ENCODE measurements at places on chromosomes 1 and 21.

GRCh38 chr1:20483833-20484518 lies 2.0 kb downstream of the CAMK2N1 start:
- no peak for DNase-seq

GRCh38 chr1:190436615-190437014 lies 41.0 kb downstream of the BRINP3 start:
- DNase-seq = no peak

DNA sequence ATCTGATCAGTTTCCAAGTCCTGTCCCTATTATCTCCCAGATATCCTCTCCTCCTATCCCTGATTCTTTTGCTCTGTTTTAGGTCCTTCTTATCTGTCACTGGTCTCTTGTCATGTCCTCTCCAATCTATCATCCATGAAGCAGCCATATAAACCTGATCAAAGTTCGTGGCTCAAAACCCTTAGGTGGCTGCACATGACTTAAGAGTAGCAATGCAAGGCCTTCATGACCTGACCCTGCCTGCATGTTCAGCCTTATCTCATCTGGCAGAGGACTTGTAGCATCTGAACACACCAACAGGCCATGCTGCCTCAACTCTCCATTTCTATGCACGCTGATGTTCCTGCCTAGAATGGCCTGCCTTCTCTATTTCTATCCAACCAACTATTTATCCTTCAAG lies 65.2 kb downstream of the NOS1AP start:
- no peak for DNase-seq

DNA sequence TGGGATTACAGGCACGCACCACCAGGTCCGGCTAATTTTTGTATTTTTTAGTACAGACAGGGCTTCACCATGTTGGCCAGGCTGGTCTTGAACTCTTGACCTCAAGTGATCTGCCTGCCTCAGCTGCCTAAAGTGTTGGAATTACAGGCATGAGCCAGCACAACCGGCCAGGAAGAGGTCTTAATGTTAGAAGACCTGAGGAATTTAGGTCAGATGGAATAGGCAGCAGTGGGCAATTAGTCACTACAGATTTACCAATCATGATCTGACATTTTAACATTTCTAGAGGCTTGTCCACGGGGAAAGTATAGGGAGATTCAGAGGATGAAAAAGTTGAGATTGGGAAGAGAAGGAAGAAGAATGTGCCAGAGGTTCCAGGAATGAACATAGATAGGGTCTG lies 8.9 kb upstream of the APP start:
- DNase-seq = no peak

DNA sequence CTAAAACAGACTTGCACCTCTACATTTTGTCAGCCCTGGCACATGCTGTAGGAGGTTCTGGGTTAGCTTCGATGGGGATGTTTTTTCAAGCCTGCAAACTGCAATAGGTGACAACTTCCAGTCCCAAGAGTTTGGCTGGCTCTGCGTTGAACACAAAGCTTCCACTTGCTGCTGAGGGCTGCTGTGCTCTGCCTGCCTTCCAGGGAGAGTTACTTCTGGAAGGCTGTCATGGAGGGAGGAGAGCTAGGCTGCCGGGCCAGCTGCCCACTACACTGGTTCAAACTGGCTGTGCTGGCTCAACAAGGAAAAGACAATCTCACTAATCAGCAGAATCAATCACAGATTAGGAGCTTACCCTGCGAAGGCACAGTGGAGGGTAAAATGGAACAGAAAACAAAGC lies 46.7 kb upstream of the PPP2R5A start:
- DNase-seq = no peak

DNA sequence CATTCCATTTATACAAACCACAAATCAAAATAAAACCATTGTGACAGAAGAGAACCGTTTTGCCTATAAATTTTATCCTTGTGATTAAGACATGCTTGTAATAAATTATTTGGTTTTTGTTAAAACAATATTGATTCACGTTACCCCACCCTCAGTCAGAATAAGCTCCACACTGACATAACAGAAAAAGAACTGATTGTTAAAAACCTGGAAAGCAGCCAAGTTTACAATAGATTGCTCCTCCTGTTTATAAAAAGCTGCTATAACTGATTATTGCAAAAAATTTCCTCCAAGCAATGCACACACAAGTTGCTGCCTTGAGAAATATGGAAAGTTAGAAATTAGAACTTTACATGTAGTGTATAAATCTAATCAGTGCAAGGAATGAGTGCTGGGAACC lies 263.5 kb downstream of the SETD4 start:
- no peak for DNase-seq

- DNase-seq = no peak
Measured at GRCh38 chr1:87495147-87495546, 166.5 kb downstream of the LMO4 start.

- no peak for DNase-seq
Measured at GRCh38 chr1:171185091-171185490, at the start of gene FMO2. Gene FMO2 (plus strand): TSS chr1:171185300. CDS start chr1:171185714, 414 bp downstream.

DNA sequence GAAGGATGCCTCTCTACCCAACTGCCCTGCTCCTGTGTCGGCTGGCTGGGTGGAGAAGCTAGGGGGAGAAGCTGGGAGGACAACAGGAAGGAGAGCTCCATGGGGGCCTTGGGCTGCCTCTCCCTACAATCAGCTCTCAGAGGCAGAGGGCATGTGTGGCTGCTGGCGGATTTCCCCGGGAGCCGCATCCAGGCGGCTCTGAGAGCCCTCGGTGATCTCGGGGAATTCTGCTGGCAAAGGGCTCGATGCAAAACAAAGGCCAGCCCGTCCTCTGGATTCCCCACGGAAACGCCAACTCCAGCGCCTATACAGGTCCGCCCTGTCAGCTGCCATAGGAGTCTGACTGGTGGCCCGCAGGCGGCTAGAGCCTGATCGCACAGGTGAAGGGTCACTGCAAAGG lies 26.4 kb upstream of the EVA1B start:
- DNase-seq = no peak

DNA sequence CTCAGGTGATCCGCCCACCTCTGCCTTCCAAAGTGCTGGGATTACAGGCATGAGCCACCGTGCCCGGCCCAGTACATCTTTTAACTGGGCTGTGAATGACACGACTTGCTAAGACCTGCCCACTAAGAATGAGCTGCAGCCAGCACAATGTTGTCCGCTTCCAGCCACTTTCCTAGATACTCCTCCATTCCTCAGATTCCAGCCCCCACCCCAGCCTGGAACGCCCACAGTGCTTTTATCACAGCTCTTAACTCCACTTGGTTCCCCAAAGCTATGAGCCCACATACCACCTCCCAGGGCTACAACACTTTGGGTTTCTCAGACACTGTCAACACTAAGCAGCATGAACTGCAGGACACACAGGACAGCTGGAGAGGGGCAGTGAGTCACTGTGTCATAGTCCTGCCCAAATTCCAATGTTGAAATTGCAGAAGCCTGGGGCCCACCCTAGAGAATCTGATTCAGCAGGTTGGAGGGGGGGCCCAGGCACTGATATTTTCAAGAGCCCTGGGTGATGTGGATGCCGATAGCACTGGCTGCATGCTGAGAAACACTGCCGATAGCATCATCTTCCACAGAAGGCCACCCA lies 58.0 kb downstream of the ACBD3 start:
- no peak for DNase-seq

DNA sequence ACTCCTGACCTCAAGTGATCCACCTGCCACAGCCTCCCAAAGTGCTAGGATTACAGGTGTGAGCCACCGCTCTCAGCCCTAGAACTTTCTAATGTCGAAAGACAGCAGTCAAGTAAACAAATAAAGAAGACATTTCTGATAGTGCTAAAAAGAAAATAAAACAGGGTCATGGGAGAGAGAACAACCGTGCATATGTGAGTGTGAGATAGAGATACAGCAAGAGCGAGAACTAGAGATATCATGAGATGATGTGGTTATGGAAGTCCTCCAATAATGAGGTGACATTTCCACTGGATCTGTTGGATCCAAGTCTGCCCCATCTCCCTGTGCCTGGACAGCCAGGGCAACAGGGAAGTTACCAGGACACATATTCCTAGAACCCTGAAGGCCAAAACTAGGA lies 4.6 kb upstream of the TENT5B start:
- no peak for DNase-seq

DNA sequence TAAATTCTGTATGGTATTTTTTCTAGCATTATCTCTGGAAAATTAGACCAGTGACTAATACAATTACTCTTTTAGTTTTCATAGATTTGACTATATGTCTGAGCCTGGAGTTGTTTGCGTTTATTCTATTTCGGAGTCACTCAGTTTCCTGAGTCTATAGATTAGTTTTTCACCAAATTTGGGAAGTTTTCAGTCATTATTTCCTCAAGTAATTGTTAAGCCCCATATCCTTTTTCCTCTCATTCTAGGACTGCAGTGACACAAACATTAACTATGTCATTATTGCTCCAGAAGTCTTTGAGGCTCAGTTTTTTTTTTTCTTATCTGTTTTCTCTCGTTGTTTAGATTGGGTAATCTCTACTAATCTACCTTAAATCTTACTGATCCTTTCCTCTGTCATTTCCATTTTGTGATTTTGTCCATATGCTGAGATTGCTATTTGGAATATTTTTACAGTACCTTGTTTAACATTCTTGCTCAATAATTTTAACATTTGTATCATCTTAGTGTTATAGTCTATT lies 886.2 kb downstream of the LTN1 start:
- no peak for DNase-seq

- DNase-seq = no peak
Measured at GRCh38 chr1:103266036-103266435, 157.7 kb upstream of the COL11A1 start.

- no peak for DNase-seq
Measured at GRCh38 chr1:39988618-39989343, 33.8 kb downstream of the MFSD2A start.

DNA sequence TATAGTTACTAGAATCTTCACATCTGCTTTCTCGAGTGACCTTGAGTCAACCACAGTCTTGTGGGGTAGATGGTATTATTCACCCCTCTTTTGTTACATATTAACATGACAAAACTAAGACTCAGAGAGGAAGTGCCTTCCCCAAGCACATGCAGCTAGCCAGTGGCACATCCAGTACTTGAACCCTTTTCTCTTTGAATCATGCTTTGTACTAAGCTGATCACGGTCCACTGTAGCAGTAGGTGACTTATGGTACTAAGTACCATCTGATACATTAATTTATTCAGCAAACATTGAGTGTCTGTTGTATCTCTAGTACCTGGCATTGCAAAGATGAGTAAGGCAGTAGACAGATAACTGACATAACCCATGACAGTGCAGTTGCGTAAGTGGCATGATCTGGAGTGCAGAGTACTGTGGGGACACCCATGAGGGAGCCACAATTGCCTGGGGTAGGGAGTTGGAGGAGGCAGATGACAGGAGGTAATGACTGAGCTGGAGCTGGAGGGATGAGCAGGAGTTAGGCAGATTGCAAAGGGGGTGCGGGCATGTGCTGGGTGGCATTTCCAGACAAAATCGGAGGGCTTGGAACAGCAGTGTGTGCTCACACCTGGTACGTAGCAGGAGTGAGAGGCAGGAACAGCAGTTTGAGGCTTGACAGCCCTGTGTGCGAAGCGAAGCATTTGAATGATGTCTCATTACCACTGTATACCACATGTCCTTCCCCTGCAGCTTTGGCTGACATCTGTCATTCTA lies 29.8 kb downstream of the UCK2 start:
- no peak for DNase-seq

GRCh38 chr1:174258148-174258550 lies 98.8 kb downstream of the RABGAP1L start:
- no peak for DNase-seq

- no peak for DNase-seq
Measured at GRCh38 chr1:165539306-165539705, 4.5 kb upstream of the LRRC52 start.

DNA sequence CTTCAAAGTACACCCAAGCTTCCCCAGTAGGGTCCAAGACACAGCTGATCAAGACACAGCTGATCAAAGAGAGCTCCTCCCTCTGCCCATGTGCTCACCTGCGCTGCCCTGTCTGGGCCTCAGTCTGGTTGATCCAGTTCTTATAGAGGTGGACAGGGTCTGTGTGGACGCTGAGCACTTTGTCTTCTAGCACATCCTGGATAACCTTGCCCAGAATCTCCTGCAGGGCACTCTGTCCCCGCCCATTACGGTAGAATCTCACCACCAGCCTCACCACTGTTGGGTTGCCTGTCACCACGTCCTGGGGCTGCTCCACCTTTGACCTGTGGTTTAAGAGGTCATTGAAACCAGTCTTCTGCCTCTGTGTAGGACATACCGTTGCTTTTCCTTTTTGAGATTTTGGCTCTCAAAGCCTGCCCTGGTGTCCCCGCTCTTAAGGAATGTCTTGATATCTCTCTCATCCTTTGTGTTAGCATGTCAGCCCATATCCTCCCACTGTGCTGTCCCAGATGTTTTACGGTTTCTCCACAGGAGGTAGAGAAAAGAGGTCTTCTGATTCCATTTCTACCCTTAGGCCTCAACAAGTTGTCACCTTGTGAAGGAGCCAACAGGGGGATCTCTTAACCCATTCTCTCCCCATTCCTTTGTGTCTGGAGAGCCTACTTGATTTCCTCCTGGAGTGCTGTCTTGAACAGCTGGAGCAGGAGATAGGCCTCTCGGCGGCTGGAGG lies 33.5 kb downstream of the IQGAP3 start:
- DNase-seq = no peak

- no peak for DNase-seq
Measured at GRCh38 chr1:154877370-154877974, 7.4 kb upstream of the KCNN3 start.

- no peak for DNase-seq
Measured at GRCh38 chr1:21355956-21356355, 65.7 kb upstream of the ECE1 start.

GRCh38 chr1:91428182-91428798 lies 23.7 kb upstream of the HFM1 start:
- no peak for DNase-seq

GRCh38 chr21:16870103-16870502 lies 642.7 kb upstream of the CXADR start:
- no peak for DNase-seq

DNA sequence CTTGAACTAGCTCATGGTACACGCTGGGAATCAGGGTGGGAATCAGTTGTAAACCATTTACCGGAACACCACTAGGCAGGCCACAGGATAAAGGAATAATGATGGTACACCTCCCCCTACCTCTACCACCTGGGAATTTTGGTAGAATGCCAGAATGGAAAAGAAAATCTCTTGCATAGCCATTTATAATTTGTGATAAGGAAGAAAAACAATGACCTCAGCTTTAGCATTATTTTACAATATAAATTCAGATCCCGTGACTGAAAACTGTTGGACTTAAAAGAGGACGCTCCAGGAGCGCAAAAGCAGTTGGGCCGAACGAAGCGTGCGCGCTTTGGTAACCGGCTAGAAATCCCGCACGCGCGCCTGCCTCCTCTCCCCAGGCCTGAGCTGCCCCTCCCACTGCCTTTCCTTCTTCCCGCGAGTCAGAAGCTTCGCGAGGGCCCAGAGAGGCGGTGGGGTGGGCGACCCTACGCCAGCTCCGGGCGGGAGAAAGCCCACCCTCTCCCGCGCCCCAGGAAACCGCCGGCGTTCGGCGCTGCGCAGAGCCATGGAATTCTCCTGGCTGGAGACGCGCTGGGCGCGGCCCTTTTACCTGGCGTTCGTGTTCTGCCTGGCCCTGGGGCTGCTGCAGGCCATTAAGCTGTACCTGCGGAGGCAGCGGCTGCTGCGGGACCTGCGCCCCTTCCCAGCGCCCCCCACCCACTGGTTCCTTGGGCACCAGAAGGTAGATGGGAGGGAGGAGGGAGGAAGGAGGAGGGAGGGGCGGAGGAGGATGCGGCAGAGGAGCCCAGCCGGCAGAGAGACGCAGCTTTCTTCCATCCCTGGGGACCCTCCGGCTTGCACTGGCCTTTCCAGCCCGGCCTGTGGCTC lies at the start of gene CYP4X1:
TSS of gene CYP4X1 (plus strand) at position 402 of the 873 bp plus-strand sequence. CDS start at position 551, 149 bp downstream.
- DNase-seq = no peak

GRCh38 chr1:112061901-112062320 lies 72.4 kb upstream of the KCND3 start:
- no peak for DNase-seq

GRCh38 chr1:1630191-1630964 lies 1.6 kb upstream of the MMP23B start:
- no peak for DNase-seq
